ENCODE measurements at places on chromosomes 1 and 21. TPM values are rescaled to one million over a fixed set of nuclear protein-coding genes. Genes with fewer than 3 reads are reported as not detected.
A peak's percentile ranks its signal among the peaks of the same experiment; 100 is the strongest.

DNA sequence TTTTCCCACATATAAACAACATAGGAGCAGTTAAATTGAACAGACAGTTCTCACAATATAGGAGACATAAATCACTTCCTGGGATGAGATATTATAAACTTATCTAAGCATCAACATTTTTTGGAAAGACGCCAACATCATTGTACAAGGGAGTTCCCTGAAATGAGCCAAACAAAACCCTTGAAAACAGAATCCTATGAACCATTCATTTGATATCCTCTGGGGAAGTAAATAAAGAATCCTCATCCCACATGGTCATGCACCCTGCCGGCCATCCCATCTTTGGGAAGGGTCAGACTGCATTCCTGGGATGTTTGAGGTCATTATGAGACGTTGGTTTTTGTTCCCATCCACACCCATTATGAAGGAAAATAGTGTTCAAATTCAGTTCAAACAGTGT, 111.8 kb upstream of the USP25 start:
- no peak for DNase-seq

- no peak for DNase-seq
Measured at GRCh38 chr1:20411196-20411980, 74.6 kb downstream of the CAMK2N1 start.

GRCh38 chr1:209827384-209828262, at the start of gene UTP25:
TSS of gene UTP25 (plus strand) at chr1:209827972. CDS start at chr1:209828064, 92 bp downstream.
- DNase-seq, result peak; percentile 95

GRCh38 chr1:8989061-8989460, 37.2 kb downstream of the SLC2A7 start:
- DNase-seq, result no peak

DNA sequence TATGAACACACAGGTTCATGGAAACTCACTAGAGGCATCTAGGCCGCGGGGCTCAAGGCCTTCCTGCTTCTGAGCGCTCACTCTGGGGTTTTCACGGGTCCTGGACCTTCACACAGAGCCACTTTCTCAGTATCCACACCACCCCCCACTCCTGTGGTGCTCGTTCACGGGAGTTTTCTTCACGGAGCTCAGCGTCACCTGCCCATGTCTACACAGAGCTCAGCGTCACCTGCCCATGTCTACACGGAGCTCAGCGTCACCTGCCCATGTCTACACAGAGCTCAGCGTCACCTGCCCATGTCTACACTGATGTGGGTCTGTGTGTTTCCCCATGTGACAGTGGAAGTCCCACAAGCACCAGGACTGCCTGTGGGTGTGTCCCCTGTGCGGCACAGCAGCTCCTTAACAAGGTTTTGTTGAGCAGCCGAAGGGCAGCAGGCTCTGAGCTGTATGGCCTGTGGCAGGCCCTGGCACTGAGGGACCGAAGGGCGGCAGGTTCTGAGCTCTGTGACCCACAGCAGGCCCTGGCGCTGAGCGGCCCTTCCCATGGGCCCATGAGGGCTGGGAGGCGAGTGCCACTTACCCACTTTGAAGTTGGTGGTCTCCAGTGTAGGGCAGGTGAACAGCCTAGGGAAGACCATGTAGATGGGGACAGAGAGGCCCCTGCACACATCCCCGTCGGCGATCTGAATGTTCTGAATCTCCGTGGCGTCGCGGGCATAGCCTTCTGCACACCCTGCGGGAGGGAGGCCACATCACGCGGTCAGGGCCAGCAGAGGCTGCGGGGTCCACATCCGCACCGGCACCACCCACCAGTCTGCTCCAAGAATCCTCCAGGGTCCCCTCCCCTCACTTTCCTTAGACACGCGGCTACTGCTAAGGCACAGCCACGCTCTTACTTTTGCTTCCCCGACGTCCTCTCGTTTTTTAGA, 39.8 kb downstream of the VPS26C start:
- no peak for DNase-seq

DNA sequence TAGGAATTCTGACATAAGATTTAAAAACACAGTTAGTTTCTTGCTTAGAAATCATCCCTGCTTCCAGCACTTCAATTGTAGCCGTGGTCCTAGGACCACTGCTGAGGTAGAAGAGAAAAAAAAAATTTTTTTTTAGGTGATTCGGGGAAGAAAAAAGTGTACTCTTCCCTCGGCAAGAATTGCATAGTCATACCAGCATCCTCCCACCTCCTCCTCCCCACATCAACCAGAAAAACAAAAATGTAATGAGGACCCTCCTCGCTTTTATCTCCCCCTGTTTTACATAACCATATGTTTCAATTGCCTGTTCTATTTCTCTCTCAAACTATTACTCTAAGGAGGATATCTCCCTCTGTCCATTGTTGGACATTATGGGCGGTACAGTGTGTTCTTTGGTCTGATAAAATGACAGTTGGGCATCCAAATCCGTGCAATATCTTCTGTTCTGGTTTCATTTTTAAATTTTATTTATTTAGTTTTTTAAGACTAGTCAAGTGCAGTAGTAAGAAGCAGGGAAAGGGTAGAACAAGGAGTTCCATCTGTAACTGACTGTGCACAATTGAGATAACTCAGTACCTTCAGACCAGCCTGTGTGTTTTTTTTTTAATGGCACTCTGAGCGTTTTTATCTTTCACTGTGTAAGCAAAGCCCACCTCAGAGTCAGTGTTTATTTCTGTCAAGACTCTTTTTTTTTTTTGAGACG, 10.4 kb upstream of the MFSD2A start:
- DNase-seq, result no peak

- no peak for DNase-seq
Measured at GRCh38 chr1:198678901-198679329, 40.1 kb downstream of the PTPRC start.

DNA sequence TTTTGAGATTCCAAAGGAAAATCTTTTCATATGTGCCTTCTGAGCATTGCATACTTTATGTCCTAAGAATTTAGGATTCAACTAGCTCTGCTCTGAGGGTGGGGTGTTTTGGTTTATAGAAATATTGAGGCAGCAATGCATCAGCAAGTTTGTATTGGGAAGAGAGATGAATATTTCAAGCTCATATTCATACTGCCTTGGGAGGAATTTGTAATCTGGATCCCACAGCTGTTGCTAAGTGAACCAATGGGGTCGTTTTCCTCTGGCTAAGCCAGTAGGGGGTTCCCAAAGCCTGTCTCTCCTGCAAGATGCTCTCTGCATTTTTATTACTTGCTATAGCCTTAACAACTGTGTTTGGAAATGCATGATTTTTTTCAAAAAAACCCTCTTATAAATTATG, 130.6 kb downstream of the SNX7 start:
- DNase-seq, result no peak

Gene KIF26B
- total RNA-seq, result 4.0 TPM

Gene RGS18
- total RNA-seq, result not detected

All from glomerular endothelial cell (primary cell).